ENCODE measurements at places on chromosomes 11 and 22.

- DNase-seq: no peak
Observed at GRCh38 chr11:12456651-12457579, 79.5 kb downstream of the PARVA start.

DNA sequence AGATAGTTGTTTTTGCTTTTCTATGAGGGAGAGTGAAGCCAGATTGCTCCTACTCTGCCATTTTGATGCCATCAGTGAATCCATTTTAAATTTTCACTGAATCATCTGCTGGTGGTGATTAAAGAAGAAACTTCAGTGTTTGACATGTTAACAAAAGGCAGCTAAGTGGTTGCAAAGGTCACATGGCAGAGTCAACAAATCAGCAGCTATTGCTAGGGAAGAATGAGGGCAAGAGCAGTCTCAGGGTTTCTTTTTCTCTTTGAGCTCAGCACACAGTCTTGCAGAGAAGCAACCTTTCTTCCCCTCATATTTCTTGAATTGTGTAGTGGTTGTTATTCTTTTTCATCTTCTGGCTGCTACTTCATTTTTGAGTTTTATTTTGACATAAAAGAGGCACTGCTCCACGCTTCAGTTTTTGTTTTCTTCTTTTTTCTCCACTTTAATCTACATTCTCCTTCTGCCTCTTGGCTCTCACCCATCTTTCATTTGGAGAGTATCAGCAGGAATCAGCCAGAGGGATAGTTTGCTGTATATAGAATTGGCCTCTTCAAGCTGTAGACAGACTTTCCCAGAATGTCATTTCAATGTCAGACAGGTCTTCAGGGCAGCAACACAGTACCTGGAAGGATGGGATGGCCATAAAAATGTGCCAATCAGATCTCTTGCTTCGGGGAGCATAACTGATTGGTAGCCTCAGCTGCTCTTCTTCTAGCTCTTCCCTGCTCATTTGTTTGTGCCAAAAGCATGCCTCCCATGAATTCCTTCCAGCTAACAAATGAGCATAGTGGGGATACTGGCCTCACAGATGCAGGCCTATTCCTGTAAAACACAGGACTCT lies 153.9 kb downstream of the TRPC6 start:
- no peak for DNase-seq

DNA sequence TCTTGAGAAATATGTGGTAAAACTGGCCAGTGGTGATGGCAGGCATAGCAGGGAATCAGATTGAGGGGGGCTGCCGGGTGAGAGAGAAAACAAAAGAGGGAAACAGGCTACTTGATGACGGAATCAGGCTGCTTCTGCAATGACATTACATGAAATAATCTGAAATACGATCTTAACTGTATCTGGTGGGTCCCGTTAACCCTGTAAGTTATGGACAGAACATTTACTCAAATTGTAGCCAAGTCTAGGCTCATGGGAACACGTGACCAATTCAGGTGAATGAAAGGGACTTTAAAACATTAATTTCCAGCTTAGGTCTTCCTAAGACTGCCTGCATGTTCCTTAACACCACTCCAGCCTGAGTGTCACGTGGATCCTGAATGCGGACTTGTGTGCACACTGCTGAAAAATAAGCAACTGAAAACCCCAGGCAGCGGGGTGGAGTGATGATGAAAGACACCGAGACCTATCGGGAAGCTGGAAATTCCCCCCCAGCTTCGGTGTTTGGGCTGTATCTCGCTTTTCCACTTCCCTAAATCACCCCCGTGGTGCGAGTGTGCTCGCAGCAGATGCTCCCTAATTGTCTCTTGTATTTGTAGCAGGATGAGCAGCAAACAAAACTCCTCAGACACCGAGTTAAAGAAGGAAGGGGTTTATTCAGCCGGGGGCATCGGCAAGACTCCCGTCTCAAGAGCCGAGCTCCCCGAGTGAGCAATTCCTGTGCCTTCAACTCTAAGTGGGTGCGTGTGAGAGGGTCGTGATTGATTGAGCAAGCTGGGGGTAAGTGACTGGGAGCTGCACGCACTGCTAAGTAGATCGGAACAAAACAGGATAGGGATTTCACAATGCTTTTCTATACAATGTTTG lies 145.0 kb upstream of the GRK3 start:
- no peak for DNase-seq

DNA sequence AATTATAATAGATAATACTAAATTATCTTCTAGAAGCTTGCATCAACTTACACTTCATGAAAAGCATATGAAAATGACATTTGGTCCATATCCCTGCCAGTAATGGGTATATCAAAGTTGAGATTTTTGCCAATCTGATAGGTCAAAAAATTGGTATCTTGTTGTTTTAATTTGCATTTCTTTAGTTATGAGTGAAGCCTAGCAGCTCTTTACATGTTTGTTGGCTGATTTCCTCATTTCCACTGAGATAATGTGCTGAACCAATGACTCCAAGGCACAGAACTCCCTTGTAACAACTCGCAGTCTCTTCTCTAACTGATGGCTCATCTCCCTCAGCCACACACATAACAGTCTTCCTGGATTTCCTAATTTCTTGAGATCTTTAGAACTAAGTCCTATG lies 175.3 kb upstream of the SESN3 start:
- no peak for DNase-seq

- no peak for DNase-seq
Observed at GRCh38 chr22:49751318-49751965, 76.2 kb downstream of the BRD1 start.

GRCh38 chr11:88886796-88887195 lies 179.0 kb downstream of the GRM5 start:
- DNase-seq: peak; percentile 10

DNA sequence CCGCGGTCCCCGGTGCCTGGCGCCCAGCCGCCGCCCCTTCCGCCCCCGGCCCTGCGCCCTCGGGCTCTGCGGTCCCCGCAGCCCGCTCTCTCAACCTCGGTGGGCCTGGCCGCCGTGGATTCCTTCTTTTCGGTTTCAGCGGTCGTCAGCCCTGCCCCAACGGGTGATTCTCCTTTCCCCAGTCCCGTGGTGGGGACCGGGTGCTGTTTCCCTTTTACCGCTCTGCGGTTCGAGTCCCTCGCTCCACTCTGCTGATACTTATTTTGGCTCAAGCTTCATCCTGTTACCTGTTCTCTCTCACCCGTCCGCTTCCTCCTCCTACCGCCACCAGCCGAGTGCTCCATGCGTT lies 494 bp downstream of the ZDHHC5 start:
- DNase-seq: no peak

- no peak for DNase-seq
Observed at GRCh38 chr11:65868907-65869306, 3.7 kb downstream of the EFEMP2 start.

DNA sequence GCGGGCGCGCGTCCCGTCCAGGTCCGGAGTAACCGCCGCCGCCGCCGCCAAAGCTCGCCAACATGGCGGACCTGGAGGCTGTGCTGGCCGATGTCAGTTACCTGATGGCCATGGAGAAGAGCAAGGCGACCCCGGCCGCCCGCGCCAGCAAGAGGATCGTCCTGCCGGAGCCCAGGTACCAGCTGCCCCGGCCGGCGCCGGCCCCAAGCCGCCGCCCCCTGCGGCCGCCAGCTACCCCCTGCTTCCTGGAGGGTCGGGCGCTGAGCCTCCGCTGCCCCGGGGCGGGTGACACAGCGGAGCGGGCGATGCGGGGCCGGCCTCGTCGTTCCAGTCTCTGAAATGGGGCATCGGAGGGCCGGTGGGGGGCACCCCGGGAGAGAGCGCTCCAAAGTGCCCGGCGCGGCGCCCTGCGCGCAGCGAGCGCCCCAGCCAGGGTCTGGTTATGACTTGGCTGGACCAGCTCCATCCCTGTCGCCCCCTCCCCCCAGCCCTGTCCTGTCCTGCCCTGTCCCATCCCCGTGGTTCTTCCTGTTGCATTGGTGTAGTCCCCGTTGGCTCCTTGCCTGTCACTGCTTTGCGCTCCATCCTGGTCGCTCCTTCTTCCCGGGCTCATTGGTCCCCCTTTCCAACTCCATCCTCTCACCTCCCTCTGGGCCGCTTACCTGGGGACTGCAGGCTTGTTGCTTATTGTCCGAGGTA lies 653 bp downstream of the GRK3 start:
- peak; percentile 10 for DNase-seq

- DNase-seq: no peak
Observed at GRCh38 chr11:69360606-69361005, 66.7 kb downstream of the MYEOV start.

DNA sequence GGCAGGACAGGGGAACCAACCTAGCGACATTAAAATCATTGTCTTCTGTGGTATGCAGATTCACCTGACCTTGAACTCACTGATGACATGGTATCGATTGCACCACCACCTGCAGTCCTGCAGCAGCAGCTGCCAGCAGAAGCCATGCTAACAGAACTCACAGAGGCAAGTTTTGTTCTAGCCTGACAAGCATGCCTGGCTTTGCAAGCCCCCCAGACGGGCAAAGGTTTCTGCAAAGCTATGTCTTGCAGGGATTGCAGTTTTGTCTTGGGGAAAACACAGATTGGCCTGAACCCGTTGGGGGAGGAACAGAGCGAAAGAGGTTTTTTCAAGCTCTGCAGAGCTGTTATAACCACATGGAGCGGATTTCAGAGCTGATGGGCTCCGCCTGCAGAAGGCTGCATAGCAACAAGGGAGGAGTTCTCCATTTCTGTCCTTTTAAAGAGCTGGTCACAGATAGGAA lies 221.0 kb downstream of the HIPK3 start:
- no peak for DNase-seq

DNA sequence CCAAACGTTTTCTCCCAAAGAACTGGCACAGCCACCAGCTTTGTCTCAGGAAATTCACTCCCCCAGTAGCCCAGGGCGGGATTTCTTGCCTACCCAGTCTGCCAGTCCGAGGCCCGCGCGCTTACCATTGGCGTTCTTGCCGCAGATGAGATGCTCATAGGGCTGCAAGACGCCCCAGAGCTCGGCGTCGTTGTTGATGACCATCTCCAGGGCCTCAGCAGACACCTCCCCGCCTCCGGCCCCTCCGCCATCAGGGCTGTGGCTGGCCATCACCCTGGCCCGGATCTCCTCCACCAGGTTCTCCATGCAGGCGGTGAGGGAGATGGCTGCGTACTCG lies 1.3 kb downstream of the ABTB2 start:
- DNase-seq: no peak

DNA sequence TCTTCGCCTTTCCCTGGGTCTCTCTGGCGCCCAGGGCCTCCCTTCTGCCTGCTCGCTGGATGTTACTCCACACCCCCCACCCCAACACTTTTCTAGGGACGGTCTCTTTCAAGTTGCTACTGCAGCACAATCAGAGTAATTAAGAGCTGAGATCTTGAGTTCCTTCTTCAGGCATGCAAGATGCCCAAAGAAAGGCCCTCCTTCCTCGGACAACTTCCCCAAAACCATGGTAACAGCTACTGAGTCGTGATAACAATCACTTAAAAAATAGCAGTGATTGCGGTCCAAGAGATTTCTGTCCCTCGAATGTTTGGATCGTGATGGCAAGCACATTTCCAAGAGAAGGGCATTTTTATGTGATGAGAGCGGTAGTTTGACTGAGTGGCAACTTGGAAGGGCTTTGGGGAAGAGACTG lies 638 bp upstream of the TENM4 start:
- no peak for DNase-seq

DNA sequence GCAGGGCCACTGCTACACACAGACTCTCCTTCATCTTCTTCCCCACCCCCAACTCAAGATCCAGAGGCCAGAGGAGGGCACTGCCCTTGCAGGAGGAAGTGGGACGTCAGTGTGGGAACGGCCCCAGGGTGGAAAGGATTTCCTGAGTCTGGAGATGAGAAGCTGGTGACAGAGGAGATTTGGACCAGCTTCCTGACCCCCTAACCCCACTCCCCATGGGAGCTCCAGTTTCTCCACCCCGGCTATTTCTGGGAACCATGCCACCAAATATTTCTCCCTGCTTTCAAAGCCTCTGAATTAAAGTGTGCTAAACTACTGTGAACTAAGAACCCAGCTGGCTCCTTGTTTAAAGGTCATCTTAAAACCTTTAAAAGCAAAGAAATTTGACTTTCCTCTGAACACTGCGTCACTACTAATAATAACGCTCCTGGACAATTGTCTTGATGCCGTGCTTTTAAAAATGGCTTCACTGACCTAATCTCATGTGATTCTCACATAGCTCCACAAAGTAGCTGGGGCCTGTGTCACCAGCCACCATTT lies 46.6 kb downstream of the CWC15 start:
- DNase-seq: no peak

DNA sequence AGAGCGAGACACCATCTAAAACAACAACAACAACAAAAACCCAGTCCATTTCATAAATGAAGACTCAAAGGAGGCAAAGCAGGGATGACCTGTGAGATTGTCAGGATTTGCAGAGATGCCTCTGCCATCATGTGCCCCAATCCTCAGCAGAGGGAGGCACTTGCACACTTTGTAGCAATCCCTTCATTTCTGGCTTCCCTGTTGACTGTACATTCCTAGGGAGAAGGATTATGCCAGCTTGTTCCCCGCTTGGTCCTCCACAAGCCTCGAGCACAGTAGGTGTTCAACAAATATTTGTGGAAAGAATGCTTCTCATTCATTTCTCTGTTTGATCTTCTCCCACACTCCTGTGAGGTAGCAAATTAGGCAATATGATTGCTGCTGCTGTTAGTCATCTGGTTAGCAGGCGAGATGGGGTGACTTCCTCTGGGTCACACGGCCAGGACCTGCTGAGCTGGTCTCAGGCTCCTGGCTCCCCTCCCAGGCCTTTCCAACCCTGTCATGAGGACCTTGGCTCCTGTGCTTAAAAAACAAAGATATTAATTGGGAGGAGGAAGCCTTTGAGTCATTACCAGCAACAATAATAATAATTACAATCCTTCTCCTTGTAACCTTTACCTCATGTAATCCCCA lies 34.1 kb downstream of the LIF start:
- DNase-seq: no peak

Measured in T-helper 17 cell (primary cell).